ENCODE measurements at places on chromosomes 11 and 22.

- DNase-seq: no peak
Observed at GRCh38 chr11:2484576-2485125, 39.8 kb downstream of the KCNQ1 start.

GRCh38 chr11:134380785-134381184, 31.3 kb downstream of the B3GAT1 start:
- DNase-seq: no peak

- DNase-seq: no peak
Observed at GRCh38 chr11:68133761-68134160, 12.6 kb upstream of the CHKA start.

GRCh38 chr11:10486161-10486840, 31.2 kb downstream of the AMPD3 start:
- no peak for DNase-seq

- DNase-seq: no peak
Observed at GRCh38 chr22:36486619-36487384, 5.4 kb upstream of the TXN2 start.

GRCh38 chr22:32558681-32559355, 84.2 kb downstream of the FBXO7 start:
- no peak for DNase-seq

DNA sequence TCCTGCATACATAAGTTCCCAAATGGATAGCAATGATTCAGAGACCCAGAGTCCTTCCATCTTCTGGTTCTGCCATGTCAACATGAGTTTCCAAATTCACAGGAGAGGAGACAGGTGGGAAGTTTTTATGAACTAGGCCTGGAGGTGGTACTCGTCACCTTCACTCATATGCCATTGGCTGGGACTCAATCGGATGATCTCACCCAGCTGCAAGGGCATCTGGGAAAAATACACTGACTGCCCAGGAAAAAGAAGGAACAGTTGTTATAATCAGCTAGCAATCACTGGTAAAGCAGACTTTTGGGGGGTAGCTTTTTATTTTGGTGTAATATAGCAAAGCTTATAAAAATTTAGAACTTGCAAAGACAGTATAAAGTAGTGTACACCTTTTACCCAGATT, 83.9 kb downstream of the OTOG start:
- no peak for DNase-seq

GRCh38 chr11:92642177-92642931, 327.1 kb upstream of the MTNR1B start:
- no peak for DNase-seq

DNA sequence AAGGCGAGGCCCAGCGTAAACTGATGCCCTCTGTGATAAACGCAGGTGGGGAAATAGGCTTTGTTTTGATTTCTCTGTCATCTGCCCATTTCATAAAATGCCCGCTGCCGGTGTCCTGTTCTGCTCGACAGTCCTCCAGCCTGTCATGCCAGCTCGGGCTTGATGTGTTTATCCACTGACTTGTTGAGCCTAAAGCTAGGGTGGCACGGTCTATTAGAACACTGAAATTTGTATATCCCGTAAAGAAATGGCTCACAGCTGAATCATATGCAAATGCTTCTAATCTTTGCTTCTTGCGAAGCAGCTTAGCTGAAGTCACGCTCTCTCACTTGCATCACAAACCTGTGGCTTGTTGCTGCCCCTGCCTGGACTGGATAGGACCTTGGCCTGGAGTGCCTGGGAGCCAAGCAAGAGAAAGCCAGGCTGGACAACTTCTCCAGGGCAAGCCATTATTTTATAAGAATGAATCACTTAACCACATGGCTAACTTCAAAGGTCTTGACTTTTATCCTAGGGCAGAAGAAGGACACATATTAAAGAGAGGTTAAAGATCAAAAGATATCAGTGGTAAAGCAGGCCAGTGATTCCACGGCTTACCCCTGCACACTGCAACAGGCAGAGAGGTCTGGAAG, 33.1 kb downstream of the EHF start:
- no peak for DNase-seq

DNA sequence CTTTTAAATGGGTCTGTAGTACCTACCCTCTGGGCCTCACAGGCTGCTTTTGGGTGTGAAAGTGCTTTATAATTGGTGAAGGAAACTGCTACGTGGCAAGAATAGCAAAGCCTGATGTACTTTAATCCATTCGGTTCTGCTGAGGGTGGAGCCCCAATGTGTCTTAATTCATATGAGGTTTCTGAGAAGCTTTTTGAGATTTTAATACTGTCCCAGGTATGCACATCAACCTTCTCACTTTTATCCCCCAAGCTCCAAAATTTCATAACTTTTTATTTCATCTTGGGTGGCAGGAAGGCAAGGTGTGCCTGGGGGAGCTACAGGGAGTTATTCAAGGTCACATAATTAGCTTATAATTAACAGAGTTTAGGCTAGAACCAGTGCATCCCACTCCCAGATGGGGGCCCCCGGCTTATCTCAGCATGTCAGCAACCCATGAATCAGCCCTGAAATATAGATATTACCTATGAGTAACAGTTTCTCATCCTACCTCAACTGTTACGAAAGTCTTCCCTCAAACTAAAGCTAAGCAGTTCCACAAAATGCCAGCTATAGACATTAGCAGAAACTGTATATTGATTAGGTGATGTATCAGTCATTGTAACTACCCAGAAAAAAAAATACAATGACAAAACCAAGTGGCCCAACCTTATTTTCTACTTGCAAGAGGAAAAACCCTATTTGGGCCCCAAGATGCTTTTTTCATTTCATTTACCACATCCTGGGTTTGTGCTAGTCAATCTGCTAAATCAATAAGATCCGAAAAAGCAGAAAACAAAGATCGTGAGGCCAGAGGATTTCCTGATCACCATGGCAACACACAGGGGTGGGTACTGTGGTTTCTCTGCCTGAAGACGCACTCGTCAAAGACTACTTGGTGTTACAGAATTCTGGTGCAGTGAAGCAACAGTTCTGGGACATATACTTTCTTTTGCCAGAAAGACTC, 26.7 kb downstream of the CD44 start:
- DNase-seq: no peak

DNA sequence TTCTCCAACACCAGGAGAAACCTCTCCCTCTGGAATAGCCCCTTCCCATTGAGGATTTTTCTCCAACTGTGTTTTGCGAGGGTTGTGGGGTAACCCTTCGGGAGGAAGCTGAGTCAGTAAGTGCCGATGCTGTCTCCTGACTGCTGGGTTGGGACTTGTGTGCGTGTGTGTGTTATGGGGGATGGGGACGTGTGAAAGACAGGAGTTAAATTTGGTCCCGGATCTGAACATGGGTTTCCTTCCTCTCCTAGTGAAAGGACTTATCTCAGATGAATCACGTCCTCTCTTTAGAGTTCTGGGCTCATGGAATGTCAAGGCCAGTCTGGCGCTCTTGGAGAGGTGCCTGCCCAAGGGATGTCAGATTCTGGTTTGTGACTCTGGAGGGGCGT, 33.3 kb downstream of the KIAA1671 start:
- no peak for DNase-seq

- peak; percentile 44 for DNase-seq
Observed at GRCh38 chr11:8099291-8099899, 18.4 kb downstream of the TUB start.

DNA sequence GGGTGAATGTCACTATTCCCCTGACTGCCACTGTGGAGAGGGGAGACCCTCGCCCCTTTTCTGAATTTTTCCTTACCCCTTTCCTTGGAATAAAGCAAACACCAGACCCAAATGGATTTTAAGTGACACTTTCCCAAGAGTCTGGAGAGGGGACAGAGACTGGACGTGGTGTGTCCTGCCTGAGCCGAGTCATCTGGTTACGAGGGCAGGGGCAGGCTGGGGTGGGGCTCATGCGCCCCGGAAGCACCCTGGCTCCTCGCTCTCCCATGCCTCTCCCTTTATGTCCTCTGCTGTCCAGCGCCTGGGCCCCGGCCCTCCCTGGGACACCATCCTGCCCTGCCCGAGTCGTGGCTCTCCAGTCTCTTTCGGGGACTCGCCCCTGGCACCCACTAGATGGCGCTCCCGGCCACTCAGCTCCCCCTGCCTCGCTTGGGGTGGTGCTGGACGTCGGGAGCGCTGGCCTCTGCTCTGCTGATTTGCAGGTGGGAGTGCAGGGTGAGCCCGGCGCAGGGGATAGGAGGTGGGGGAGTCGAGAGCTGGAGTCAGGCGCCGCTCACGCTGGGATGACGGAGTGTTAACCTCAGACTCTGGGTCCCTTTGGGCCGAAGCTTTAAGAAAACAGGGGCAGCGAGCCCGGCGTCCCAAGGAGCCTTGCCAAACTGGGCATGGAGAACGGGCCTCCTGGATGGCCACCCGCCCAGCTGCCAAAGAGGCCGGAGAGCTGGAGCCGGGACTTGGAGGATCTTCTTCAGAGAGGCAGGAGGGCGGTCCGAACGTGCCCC, 89.8 kb downstream of the RPS6KA4 start:
- DNase-seq: peak; percentile 44

GRCh38 chr22:20424568-20424931, 13.1 kb downstream of the SCARF2 start:
- no peak for DNase-seq

GRCh38 chr22:41696703-41697102, 2.6 kb upstream of the MEI1 start:
- no peak for DNase-seq

DNA sequence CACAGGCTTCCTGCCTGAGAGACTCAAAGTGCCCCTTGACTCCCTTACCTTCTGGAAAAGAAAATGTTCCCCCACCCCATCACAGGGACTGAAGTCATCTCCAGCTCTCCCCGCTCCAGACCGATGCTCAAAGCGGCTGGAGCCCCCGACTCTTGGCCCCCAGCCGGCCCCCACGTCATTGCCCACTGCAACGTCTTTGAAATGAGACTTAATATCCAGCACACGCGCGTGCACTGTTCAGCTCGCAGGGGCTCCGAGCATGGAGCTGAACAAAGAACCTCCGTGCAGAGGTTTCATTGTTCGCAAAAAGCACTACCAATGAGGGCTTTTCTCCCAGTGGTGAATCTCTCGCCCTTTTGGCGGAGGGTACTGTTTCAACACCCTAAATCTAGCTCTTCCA, 313.4 kb upstream of the SORL1-AS1 start:
- no peak for DNase-seq

GRCh38 chr11:26144291-26144690, 187.6 kb upstream of the ANO3 start:
- no peak for DNase-seq

DNA sequence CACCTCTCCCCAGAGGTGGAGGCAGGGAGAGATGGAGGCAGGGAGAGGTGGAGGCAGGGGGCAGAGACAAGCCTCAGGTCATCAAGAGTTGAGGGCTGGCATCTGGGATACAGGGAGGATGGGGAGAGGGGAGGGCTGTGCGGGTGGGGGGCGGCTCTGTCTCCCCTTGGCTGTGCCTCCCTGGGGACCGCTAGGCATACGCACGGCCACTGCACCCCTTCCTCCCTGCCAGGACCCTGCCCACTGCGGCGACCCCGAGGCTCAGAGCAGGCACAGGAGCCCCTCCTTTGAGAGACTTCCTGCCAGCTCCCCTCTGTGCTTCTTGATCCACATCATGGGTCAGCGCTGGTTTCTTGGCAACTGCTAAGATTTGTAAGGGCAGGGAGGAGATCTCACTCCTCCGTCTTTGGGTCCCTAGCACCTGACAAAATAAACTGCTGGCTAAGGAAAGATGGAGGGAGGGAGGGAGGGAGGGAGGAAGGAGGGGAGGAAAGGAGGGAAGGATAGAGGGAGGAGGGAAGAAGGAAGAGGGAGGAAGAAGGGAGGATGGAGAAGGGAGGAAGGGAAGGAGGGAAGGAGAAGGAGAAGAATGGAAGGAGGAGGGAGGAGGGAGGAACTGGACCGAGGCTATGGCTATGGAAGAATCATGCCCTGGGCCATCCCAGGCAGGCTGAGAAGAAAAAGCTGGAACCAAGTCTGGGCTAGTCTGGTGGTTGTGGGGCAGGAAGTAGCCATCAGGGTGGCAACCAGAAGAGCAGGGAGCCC, 18.5 kb downstream of the PRR33 start:
- DNase-seq: no peak

DNA sequence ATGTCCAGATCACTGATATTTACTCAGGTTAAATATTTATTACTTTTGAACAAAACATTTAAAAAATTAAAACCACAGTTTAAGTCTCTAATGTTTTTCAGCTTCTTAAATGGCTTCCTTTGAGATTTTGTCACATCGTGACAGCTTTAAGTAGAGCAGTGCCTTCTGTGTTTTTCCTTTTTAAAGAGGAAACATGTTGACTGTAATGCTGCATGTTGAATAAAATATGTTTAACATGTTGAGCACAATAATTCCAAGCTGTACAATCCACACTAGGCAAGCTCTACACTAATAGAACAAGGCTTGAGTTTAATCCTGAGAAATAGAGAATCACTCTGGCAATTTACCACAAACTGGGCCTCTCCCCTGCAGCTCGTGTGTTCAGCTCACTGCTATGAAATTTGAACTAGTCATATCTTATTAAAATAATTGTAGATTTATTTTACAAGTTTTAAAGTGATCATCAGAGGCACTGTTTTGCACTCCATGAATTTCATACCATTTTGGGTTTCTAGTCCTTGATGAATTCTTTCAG, 368.3 kb downstream of the SOX6 start:
- no peak for DNase-seq

DNA sequence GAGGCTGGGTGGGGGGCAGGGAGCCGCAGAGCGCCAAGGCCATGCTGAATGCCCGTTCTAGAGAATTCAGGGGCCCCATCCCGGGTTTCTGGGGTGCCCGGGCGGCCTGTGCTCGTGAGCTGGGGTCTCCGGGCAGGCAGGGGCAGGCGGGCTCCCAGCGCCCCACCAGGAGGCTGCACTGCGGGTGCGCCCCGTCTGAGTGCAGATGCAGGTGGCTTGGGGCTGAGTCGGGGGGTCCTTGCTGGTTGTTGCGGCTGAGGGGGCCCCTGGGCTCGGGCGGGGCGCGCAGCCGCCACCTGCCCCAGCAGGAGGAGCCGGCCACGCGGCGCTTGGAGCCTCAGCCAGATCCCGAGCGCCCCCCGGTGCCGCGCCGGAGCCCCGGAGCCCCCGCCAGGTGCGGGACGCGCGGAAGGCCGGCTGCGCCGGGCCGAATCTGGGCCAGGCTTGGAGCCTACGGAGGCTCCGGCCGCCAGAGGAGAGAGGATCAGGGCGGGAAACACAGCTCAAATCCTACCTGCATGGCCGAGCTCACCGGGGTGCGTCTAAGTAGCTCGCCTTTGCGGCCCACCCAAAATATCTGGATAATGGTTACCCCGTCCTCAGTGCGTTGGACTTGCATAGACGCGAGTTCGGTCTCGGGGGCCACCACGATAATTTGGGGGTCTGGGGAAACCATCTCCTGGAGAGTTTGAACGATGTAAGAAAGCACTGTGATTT, 590 bp upstream of the IGF2 start:
- no peak for DNase-seq

DNA sequence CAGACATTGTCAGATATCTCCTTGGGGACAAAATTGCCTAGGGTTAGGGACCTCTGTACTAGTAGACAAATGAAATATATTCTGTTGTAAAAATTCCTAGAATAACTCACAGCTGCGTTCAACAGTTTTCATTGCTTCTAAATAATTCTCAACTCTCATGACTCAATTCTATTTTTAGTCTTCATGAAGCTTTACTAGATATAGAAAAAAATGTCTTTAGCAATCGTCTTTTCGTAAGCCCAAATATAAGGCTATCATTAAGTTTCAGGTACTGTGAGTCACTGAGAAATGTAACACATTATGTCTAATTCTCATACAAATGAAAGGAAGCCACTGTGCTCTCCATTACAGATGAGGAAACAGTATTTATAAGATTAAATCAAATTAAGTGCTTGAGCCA, 6.4 kb downstream of the MMP12 start:
- DNase-seq: no peak
